ENCODE measurements at places on chromosomes 2 and 18.

DNA sequence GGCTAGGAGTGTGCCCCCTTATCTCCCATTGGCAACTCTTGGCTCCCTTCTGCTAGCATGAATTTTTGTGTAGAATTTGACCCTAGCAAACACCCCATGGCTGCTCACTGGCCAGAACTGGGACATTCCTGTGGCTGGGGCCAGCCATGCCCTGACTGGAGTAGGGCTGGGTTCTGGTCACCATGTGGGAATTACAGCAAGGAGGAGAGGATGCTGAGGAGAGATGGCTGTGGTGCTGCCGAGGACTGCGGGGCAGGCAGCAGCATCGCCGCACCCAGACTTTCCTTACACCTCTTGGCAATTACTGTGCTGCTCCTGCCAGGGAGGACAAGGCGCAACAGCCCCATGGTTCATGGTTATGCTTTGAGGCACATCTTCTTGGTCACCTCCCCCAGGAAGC is 12.7 kb downstream of the KCNF1 start:
- DNase-seq = no peak

- no peak for DNase-seq
Observed at GRCh38 chr2:15226661-15227060, 334.5 kb downstream of the NBAS start.

- DNase-seq = no peak
Observed at GRCh38 chr2:101983486-101983885, 8.3 kb upstream of the IL1R2 start.

- no peak for DNase-seq
Observed at GRCh38 chr2:227388537-227389011, 825 bp upstream of the SCYGR1 start.

- no peak for DNase-seq
Observed at GRCh38 chr18:61398961-61399705, 65.9 kb downstream of the CDH20 start.

DNA sequence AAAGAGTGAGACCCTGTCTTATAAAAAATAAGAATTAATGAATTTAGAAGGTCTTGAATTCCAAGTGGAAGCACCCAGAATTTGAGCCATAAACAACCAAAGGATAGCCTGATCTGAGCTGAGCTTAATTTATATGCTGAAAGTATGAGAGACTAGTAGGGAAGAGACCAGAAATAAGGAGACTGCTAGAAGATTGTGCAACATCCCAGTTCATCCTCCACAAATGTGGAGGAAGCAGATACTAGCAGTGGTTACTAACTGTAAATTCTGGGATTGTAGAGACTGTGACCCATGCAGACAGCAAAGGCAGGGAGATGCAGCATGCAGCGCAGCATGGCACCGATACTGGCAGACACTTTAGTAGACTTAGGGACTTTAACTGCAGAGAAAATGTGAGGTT is 1.5 kb upstream of the SULT1C2 start:
- no peak for DNase-seq

GRCh38 chr2:145230546-145230945 is 710.6 kb upstream of the ZEB2 start:
- DNase-seq = no peak

- no peak for DNase-seq
Observed at GRCh38 chr2:53969285-53969967, 1.4 kb downstream of the PSME4 start.

DNA sequence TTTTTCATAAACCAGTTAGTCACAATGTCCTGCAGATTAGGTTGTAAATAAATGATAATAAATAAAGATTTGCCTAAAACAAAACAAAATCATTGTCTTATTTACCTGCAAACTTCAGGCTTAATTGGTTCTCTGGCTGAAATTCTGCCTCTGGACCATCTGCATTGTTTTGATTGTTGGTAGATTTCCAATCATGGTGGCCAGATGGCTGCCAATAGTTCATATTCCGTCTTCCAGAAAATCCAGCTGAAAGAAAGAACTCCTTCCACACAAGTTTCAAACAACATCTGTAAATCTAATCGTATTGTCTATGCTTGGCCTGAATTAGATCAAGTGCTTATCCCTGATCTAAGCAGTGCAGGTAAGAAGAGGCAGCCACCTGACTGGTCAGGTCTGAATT is 771.1 kb upstream of the ZEB2 start:
- no peak for DNase-seq

DNA sequence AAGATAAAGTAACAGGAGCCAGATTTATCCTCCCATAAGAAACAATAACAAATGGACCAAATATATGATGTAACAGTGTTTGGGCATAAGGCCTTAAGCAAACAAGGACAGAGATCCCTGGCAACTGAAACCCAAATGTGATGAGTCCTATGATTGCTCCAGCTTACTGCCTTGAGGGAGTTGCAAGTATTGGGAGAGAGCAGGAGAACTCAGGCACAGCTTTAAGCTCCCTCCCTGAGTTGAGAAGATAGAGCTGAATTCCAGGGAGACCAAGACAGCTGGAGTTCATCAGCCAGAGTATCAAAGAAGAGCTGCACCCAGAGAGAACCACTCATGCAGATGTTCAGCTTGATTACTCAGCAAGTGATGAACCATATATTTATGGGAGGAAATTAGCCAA is 814.5 kb upstream of the RAB6C start:
- DNase-seq = no peak

DNA sequence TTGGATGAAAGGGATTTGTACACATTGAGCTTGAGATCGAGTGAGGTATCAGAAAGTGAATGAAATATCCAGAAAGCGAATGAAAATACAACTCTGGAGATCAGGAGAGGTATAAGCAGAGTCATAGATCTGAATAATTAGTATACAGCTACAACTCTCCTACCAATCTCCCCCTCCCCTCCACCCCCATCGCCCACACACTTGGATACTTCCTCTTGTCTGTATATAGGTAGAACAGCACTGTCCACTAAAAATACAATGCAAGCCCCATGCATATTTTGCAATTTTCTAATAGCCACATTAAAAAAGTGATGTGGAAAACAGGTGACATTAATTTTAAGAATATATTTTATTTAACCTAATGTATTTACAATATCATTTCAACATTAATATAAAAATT is 23.7 kb upstream of the WIPF1 start:
- no peak for DNase-seq

GRCh38 chr2:229230911-229231310 is 40.2 kb downstream of the PID1 start:
- no peak for DNase-seq

GRCh38 chr2:8488001-8488738 is 193.7 kb upstream of the ID2 start:
- DNase-seq = peak; percentile 42

- DNase-seq = no peak
Observed at GRCh38 chr2:28761420-28761819, 9.8 kb downstream of the PPP1CB start.

DNA sequence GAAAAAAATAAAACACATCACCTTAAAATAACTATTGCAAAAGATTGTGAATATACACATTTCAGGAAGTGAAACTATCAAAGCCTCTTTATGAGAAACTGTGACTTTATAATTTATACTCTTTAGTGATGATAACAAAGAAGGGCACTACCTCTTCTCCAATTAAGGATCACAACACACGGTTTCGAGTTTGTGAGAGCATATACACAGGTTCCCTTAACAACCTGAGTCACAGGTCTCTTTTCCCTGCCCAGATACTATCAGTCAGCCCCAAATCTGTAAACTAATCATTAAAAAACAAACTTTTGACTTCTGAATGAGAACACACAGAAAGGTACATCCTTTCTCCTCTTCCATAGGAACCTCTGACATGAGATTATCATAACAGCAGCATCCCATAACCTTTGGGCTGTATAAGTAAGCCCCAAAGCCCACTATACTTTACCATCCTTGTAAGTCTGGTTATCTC is 44.9 kb downstream of the PTPN2 start:
- DNase-seq = no peak

- DNase-seq = no peak
Observed at GRCh38 chr2:237695201-237695780, 67.9 kb downstream of the LRRFIP1 start.

GRCh38 chr2:86520153-86520552 is 43.1 kb downstream of the CHMP3 start:
- no peak for DNase-seq

DNA sequence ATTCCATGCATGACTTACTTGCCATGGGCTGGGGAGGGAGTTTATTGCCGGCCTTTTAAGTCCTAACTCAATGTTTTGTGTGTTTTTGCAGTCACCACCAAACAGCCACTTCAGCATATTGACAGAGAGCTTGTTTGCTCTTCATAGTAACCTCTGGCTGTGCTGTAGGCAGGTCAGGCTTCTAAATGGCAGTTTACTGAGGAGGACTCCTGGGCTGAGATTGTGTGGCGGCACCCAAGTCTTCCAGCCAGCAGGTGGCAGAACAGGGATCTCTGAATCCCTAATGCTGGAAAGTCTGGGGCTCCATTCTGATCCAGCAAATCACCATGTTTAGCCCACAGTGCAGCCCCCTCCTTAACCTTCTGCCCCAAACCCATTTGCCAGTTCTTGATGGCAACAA is 121.2 kb downstream of the CAPN13 start:
- no peak for DNase-seq

DNA sequence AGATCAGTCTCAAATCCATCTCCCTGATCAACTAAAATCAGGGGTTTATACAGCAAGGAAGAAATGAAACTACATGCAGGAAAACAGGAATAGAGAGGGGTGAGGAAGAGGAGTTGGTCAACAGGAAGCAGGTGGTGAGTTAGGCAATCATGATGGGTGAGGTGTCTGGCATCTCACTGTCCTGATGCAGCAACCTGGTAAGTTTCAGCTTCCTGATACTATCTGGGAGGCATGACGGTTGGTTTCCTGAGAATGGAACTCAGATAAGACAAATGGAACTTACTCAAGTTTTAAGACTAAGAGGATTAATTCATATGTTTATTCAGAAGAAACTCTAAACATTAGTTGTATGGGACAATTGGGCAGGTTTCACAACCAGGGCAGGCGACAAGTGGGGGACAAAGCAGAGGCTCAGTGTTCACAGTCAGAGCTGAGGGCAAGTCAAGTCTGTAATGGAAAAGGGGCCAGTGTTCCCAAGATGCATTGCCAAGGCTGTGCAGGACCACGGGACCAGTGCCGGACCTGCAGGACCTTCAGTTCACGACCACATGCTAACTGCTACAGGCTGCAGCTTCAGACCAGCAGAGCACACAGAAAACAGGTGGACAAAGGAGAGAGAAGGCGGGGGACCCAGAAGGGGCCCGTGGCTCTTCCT is 17.7 kb upstream of the GALM start:
- no peak for DNase-seq

GRCh38 chr18:68414407-68414806 is 300.5 kb downstream of the TMX3 start:
- no peak for DNase-seq

GRCh38 chr18:76357174-76357573 is 137.9 kb downstream of the ZNF516 start:
- DNase-seq = no peak

DNA sequence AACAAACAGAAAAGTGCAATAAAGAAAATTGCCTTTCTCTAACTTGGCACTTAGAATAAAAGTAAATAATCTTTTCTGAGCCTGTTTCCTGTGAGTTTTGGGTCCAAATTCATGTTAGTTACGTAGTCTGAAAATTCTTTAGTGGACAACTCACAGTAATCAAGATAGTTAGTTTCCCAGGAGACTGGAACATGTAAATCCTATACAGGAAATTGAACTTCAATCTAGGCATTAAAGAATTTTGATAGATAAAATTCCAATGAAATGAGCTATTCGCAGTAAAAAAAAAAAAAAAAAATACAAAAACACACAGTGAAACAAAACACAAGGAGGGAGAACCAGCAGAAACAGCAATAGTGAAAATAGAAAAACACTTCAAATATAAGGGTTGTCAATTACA is 83.8 kb upstream of the REG3G start:
- DNase-seq = no peak

DNA sequence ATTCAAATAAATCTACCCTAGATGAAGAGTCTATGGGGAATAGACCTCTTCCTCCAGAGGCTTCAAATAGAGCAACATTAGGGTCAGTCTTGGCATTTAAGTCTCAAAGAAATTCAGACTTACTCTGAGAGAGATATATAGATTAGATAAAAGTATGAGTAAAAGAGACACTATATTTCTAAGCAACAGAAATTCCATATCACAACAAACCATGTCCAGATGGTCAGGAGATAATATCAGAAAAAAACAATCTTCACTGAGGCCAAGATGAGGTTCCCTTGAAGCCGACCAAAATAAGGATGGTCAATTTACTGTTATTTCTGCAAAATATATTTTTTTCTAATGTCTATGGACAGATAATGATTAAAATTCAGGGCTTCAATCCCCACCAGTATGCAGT is 89.1 kb upstream of the NOSTRIN start:
- no peak for DNase-seq

- DNase-seq = no peak
Observed at GRCh38 chr2:178819147-178819875, 12.1 kb upstream of the TTN start.

- DNase-seq = no peak
Observed at GRCh38 chr2:167607211-167607610, 640.2 kb downstream of the STK39 start.

DNA sequence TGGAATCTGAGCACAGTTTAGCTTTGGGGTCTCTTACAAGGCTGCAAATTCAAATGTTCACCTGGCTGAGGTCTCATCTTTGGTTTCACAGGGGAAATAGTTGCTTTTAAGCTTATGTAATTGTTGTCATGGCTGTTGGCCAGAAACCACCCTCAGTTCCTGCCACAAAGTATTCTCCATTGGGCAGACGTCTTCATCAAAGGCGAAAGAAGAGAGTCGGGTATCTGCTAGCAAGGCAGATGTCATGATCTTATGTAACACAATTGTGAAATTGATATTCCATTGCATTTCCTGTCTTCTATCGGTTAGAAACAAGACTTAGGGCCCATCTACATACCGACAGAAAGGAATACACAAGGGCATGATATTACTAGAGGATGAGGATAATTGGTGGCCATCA is 816.2 kb downstream of the MBD2 start:
- no peak for DNase-seq

GRCh38 chr2:142755191-142755590 is 122.3 kb upstream of the KYNU start:
- no peak for DNase-seq

- DNase-seq = no peak
Observed at GRCh38 chr2:112141626-112142007, 3.4 kb downstream of the FBLN7 start.

GRCh38 chr2:191008286-191008685 is 5.7 kb downstream of the STAT1 start:
- no peak for DNase-seq

- no peak for DNase-seq
Observed at GRCh38 chr2:144325086-144325485, 194.8 kb downstream of the ZEB2 start.

GRCh38 chr2:178859730-178860129 is 52.5 kb upstream of the TTN start:
- DNase-seq = no peak

- DNase-seq = no peak
Observed at GRCh38 chr18:8507361-8507760, 101.9 kb upstream of the RAB12 start.
